ENCODE measurements at places on chromosomes 16 and 17.

DNA sequence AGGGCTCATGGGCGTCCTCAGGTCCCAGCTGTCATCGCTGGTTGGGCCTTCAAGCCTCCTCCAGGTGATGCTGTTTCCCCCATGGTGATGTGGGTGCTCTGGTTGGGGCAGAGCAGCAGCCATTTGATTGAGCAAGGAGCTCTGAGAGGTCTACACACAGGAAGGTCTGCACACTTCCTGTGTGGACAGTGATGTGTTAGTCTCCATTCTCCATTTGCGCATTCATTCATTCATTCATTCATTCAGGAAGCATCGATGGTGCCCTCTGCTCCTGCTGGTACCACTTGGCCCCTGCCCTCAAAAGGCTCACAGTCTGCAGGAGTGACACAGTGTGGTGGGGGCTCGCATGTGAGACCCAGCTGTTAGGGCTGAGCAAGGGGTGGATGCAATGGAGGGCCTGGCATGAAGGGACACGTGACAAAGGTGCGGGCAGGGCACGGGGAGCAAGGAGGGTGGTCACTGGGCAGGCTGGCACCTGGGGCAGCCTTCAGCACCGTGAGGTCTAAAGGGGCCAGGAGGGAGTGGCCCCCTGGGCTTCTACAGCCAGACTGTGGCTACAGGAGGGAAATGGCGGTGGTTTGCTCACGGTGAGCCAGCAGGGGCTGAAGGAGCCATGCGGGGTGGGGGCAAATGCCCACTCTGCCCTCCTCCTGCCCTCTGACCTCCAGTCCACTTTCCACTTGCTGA is 1.5 kb downstream of the ADGRG3 start:
- no peak for DNase-seq

DNA sequence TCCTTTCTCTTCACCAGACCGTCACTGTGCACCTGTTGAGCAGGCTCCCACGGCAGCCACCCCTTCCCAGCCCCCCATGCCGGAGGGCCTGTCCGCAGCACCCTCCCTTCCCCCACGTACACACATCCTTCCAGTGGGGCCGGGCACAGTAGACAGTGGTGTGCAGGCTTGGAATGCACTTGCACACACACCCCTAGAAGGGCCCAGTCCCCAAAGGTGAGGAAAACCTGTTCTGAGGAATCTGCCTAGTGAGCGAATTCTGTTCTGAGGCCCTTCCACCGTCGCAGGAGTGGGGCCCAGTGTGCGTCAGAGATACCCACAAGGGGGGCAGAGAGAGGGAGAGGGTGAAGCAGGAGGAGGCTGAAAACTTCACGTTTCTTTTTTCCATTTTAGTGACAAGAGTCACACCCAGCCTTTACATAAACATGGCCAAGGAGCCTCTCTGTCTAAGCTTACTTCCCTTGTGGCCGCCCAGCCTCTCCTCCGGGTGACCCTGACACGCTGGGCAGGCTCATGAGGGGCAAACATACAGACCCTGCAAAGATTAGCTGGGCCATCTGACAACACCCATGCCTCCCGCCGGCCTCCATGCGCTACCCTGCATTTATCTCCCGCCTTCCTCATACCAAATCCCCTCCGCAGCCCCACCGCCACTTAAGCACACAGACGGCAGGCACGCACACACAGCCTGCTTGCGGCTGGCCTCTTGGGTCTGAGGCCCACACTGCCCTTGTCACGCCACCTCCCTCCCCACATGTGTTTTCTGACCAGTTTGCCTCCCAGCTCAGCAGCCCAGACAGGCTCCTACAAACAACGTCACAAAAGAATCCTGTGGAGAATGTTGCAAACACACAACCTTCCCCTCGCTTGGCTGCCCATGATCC is 1.8 kb downstream of the ZBTB4 start:
- no peak for DNase-seq

DNA sequence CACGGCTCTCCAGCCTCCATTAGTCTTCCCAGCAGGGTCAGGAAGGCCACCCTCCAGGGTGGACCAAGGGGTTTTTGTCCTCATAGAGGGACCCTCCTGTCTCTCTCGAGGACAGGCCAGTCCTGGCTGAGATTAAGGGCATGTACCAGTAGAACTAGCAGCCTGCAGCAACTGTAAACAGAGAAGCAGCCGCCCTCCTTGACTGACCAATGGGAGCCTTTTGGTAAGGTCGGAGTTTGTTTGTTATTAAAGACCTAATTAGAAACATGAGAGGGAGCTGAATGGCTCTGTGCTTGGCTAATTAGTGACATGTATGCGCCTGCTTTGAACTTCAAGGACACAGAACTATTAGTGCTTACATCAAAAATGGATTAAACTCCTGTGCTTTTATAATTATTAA is 80.0 kb downstream of the CCDC182 start:
- DNase-seq, result no peak

GRCh38 chr16:30005341-30006094 is 5.3 kb downstream of the DOC2A start:
- DNase-seq, result no peak

DNA sequence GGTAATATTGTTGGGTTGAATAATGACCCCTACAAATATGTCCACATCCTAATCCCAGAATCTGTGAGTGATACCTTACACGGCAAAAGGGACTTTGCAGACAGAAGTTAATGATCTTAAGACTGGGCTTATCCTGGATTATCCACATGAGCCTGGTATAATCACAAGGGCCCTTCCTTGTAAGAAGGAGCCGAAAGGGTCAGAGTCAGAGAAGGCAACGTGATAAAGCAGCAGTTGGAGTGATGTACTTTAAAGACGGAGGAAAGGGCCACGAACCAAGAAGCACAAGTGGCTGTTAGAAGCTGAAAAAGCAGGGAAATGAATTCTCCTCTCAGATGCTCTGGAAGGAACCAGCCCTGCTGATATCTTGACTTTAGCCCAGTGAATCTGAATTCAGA is 137.8 kb downstream of the UTP18 start:
- DNase-seq, result no peak

DNA sequence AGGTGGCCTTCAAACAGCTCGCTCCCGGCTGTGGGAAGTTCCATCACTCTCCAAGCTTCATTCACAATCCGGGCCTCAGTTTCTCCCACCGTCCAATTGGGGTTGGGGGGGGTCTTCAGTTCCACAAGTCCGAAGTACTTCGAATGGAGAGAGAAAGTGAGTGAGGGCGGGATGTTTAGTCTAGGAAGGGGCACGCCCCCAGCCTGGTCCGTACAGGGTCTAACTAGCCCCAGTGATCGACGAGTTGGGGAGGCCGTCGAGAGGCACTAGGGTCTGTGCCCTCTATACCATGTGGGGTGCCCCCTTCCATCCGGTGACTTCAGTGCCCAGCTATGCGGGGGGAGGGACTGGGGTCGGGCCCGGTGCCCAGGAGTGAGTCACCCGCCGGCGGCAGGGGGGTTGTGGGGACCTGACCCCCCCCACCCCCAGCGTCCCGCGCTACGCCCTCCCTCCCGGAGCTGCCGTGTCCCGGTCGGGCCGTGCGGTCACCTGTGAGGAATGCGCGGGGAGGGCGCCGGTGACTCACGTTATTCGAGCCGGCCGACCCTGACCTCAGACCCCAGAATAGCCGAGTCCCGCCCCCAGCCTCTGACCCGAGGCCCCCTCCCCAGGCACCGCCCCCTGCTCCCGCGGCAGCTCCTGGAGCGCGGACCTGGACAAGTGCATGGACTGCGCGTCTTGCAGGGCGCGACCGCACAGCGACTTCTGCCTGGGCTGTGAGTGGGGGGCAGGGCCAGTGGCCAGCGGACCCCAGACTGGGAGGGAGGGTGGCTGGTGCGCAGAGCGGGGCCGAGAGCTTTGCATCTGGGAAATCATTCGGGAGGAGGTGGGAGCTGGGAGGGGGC is 658 bp downstream of the TNFRSF12A start:
- no peak for DNase-seq

DNA sequence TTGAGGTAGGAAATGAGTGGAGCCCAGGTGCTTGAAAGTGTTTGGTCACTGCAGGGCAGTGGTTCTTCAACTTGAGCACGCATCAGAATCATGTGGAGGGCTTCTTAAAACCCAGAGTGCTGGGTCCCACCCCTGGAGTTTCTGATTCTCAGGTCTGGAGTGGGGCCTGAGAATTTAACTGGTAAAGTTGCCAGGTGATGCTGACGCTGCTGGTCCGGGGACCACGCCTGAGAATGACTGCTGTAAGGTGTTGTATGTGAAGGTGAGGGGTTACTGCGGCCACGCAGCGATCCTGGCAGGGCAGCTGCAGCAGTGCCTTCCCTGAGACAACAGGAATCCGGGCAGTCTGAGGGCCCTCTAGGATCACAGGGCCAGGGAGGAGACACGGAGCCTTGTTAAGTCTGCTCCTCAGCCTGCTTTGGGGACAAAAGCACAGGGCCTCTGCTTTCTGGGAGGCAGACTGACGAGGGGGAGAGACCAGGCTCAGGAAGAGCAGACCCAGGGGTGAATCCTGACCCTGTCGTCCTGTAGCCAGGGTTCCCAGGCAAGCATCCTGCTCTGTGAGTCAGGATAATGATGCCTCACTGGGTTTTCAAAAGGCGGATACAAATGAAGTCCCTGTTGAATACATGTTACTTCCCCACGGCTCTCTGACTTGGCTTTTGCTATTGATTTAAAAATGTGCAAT is 16.2 kb downstream of the CCDC42 start:
- DNase-seq, result no peak

DNA sequence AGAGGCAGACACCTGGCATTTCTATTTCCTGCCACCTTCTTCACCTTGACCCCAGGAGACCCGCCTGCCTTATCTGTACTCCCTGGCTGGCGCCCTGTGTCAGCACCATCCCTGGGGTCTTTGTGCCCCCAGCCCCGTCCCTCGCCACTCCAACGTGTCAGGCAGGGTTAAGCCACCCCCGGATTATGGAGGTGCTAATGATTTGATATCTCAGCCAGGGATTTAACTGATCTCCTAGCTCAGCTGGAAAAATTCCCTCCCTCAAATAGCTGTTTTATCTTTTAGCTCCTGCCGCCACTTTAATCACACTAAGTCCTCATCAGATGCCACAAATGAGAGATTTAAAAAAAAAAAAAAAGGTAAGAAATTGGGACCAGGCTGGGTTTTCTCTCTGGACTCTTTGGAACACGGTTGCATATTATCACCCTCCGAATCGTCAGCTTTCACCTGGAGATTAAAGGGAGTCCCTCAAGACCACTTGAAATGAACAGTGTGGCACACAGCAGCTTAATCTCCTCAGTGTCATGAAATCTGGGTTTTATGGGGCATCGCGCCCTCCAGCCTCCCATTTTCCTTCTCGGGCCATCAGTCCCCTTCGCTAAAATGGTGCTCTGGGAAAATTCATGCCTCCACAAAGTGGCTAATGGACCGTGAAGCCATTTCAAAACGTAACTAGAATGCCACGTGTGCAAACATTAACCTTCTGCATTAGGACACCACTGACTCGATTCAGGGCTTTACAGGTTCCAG is 26.2 kb upstream of the WFDC1 start:
- DNase-seq, result no peak

DNA sequence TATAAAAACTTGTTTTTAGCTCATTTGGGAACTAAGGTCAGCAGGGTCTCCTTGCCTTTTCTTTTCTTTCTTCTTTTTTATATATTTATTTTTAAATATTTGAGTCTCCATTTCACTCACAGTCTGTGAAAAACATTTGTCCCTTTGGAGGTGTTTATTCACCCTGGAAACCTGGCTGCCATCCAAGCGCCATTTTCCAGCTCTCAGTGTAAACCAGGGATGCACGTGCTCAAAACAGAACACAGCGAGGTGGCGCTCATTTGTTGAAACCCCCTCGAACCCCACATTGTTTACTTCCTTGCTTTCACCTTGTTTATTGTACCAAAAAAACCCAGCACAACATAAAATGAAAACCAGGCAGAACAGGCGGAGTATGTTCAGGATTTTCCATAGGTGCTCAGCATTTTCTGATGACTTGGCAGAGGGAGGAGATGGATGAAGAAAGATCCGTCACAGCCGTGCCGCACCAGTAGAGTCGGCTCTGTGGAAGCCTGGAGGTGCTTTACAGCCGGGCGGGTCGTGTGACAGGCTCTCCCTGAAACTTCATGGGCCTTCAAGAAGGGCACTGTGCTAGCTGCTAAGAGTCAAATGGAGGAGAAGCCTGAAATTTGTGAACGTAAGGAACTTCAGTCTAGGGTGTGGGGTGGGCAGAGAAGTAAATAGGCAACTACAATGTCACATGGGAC is 284.4 kb downstream of the FOXL1 start:
- no peak for DNase-seq

- no peak for DNase-seq
Measured at GRCh38 chr17:55303701-55304145, 39.0 kb downstream of the HLF start.

GRCh38 chr17:37461668-37462067 is 28.0 kb upstream of the DUSP14 start:
- no peak for DNase-seq

GRCh38 chr16:72085002-72085401 is 8.4 kb downstream of the TXNL4B start:
- no peak for DNase-seq

GRCh38 chr17:56481659-56482058 is 111.8 kb upstream of the NOG start:
- no peak for DNase-seq

GRCh38 chr16:51701025-51701424 is 550.0 kb upstream of the SALL1 start:
- no peak for DNase-seq

- no peak for DNase-seq
Measured at GRCh38 chr16:81995651-81996050, 15.6 kb downstream of the SDR42E1 start.

DNA sequence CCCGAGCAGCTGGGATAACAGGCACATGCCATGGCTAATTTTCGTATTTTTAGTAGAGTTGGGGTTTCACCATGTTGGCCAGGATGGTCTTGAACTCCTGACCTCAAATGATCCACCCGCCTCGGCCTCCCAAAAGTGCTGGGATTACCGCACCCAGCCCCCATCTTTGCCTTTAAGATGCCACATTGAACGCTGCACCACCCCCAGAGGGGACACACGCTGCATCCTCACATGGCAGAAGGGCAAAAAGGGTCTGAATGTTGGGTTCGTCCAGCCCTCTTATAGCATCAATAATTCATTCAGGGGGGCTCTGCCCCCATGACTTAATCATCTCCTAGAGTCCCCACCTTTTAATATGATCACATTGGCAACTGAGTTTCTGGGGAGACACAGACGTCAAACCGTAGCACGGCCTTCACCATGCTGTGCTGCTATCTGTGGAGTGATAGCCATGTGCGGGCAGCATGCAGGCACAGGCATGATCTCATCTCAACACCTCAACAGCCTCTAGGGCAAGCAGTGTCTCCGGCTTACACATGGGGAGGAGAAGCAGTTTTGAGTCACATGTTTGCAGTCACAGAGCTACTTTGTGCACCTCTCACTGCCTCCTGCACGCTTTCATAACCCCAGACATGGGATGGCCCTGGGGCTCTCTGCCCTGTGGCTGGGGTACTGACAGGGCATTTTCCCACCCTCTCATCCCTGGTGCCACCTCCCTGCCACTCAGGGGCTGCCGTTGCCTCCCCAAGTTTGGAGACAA is 30.0 kb downstream of the IL21R start:
- no peak for DNase-seq

DNA sequence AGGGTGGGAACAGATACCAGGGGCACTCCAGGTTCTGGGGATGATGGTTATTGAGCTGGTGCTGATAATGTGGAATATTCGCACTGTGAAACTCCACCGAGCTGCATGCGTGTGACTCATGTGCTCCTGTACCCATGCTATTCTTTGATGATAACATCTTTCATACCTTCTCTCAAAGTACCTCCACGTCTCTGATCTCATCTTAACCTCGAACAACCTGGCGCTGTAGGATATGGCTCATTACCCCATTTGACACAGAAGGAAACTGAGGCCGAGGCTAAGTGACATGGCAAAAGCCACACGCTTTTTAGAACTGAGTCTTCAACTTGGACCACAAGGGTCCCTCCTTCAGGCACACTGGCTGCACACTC is 30.2 kb upstream of the MRPS23 start:
- DNase-seq, result no peak

Data from GM06990 (cell line).